ENCODE measurements at places on chromosomes 11 and 22. TPM values are rescaled to one million over a fixed set of nuclear protein-coding genes. Genes with fewer than 3 reads are reported as not detected.

GRCh38 chr11:68211546-68211945, 1.6 kb downstream of the KMT5B start:
- DNase-seq, result no peak

DNA sequence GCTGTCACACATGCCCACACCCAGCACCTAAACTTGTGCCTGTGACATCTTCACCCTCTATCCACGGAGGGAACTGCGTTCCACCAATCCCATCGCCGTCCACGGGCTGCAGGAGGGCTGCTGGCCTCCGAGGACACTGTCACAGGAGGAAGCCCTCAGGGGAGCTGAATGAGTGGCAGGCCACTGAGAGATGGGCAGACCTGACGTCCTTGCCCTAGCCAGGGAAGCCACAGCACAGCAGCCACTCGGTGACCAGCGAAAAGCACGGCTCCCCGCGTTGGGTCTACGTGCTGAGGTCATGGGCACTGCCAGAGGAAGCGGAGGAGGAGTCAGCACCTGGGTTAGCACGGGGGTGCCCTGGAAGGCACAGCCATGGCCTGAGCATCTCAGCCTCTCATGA, 50.5 kb downstream of the IGSF9B start:
- no peak for DNase-seq

APOBEC3A gene
- total RNA-seq, result not detected

GAL3ST1 gene
- not detected for total RNA-seq

GRCh38 chr22:37220543-37220981, 8.3 kb upstream of the SSTR3 start:
- no peak for DNase-seq

Data from MCF 10A (cell line).